Bone marrow (tissue), 2 donors: ENCODE measurements at places on chromosomes 4 and X.

DNA sequence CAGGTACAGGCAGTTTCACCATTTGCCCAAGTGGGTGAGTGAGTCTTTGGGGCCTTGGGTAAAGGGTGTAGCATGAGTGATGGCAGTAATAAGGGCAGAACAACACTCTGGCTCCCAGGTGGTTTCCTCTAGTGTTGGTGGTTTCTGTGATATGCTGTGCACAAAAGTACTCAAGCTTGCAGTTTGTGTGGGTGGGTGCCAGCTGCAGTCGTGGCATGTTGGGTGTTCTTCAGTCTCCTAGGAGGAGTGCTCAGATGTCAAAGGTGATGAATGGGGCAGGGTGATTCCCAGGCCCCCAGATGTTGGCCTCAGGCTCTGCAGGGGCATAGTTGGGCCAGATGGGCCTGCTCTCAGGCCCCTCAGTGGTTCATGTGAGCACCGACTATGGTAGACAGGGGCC, 166.1 kb upstream of the KLF8 start:
- no peak for DNase-seq

- DNase-seq, result no peak
Measured at GRCh38 chrX:43661521-43662240, 5.6 kb downstream of the MAOA start.

DNA sequence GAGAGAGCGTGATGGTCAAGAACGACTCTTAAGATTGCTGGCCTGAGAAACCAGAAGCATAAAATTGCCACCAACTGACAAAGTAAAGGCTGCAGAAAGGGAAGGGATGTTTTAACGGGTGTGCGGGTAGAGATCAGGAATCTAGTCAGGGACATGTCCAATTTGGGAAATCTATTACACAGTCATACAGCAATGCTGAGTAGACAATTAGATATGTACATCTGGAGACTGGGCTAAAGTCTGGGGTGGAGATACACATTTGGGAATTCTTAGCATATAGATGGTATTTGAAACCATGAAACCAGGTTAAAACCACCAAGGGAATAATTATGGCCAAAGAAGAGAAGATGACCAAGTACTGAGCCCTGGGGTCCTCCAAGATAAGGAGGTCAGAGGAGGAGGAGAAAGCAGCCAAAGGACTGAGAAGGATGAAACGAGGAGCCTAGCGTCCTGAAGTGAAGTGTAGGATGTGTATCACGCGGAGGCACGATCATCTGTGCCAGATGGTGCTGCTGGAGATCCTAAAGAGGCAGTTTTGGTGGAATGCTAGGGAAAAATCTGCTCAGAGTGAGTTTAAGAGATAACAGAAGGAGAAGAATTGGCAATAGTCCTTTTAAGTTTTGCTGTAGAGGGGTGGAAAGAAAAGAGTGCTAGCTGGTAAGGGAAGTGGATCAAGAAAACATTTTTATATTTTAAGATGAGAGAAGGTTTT, 36.5 kb downstream of the SEC24D start:
- no peak for DNase-seq

GRCh38 chrX:38112566-38112965, 106.2 kb downstream of the SYTL5 start:
- no peak for DNase-seq

DNA sequence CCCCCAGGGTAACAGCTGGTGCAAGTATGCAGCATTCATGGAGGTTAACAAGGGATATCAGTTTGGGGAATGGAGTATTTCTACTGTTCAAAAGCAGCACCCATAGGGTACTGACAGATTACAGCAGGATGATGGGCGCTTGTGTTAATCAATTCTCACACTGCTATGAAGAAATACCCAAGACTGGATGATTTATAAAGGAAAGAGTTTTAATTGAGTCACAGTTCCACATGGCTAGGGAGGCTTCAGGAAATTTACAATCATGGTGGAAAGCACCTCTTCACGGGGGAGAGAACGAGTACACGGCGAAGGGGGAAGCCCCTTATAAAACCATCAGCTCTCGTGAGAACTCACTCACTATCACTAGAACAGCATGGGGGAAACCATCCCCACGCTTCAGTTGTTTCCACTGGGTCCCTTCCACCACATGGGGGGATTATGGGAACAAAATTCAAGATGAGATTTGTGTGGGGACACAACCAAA, 64.1 kb downstream of the TNIP2 start:
- DNase-seq, result no peak

GRCh38 chr4:79064806-79065205, 125.6 kb upstream of the PAQR3 start:
- DNase-seq, result no peak

DNA sequence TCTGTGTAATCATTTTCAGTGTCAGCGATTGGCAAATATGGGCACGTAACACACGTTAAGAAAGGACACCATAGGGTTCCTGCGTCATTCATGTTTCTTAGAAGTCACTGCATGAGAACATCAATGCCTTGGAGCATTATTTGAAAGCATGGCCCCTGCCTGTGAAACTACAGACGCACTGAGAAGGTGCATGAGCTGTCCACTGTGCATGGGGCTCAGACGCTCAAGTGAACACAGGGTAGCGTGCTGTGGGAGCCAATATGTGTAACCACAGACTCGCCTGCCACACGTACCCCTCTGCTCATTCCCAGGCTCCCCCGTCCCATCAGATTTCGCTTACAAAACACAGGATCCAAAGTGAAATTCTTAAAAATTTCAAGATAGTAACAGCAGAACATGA, 6.5 kb downstream of the PPP2R2C start:
- no peak for DNase-seq

GRCh38 chr4:113183032-113183605, 133.7 kb downstream of the ANK2 start:
- no peak for DNase-seq

DNA sequence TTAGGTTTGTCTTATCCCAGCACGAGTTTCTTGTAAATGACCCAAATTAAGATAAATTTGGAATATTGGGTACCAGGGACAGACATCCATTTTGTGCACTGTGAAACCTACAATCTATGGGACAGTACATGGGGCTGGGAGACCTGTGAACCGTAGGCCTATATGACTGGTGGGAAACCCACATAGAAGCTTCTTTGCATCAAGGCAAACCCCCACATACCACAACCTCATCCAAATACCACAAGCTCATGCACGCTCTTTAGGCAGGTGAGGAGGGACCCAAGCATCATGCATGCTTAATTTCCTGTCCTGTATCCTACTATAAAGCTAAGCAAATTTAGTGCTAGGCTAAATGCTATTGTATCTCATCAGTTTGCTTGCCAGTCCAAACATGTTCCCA, 47.8 kb downstream of the NIPAL1 start:
- no peak for DNase-seq

GRCh38 chr4:52248820-52249219, 197.7 kb downstream of the SPATA18 start:
- no peak for DNase-seq

DNA sequence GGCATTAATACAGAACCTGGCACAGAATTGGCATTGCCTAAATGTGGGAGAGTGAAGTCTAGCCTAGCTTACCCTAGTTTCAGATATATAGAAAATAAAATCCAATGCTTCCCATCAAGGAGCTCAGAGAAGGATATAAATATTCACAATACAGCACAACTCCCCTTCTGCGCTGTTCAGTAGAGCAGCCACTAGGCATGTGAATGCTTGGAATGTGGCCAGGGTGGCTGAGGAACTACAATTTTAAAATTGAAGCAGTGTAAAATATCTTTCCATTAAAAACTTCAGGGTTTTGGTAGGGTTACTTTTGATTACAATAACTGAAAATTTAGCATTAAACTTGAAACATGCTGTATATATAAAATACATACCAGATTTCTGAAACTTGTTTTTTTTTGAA, 19.5 kb downstream of the ZNF518B start:
- no peak for DNase-seq

- no peak for DNase-seq
Measured at GRCh38 chr4:128310266-128310697, 22.7 kb upstream of the PGRMC2 start.
